ENCODE measurements at places on chromosomes 12 and 14.

GRCh38 chr14:55297611-55298499 lies 26.6 kb downstream of the FBXO34 start:
- no peak for DNase-seq

- no peak for DNase-seq
Observed at GRCh38 chr14:96991226-96991625, 194.0 kb downstream of the VRK1 start.

GRCh38 chr14:31224808-31225207 lies 17.2 kb upstream of the HECTD1 start:
- DNase-seq, result no peak

DNA sequence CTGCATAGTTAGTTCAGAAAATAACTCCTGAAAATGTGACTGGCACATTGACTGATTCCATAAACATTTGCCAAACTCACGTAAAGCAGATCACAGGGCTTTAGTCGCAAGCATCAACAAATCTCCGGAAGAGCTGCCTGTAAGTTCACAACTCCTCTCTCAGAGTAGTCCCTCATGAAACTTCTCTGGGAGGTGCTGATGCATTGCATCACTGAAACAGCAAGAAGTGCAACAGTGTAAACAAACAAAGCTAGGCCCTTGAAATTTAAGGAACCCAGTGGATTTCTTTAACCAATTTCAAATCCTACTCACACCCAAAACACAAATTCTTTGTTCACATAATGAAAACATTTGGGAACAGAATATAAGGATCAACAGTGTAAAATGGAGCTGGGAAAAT lies 1691.7 kb upstream of the FLRT2 start:
- no peak for DNase-seq

- no peak for DNase-seq
Observed at GRCh38 chr14:103207388-103208072, 84.3 kb downstream of the TNFAIP2 start.

GRCh38 chr12:120369603-120370342 lies 809 bp upstream of the MSI1 start:
- no peak for DNase-seq

- no peak for DNase-seq
Observed at GRCh38 chr12:116524311-116524710, 34.9 kb upstream of the MAP1LC3B2 start.

GRCh38 chr14:99972748-99973466 lies 92.3 kb upstream of the EVL start:
- no peak for DNase-seq

Data from NCI-H1436 treated with DMSO at 0.1 percent for 48 hours (cell line).